ENCODE measurements at places on chromosomes 7 and 10.

- no peak for DNase-seq
These were observed 1093.1 kb upstream of the LRRN3 start for GRCh38 chr7:109997837-109998236.

- DNase-seq = no peak
These were observed 4.3 kb downstream of the HOXA10 start for GRCh38 chr7:27169658-27170425.

DNA sequence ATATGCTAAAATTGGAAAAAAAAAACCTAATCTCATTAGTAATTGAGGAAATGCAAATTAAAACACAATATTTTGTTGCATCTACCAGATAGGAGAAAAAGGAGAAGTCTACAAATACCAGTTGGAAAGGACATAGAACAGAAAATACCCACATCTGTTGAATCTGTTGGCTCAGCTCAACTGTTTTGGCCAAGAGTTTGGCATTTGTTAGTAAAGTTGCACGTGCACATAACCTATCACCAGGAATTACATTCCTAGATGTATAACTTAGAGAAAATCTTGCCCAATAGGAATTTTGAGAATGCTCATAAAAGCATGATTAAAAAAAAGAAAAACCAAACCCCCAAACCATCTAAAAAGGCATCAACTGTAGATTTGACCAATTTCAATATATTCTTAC is 282.1 kb upstream of the BMPER start:
- DNase-seq = no peak

- DNase-seq = peak; percentile 85
These were observed 22.3 kb downstream of the IMPDH1 start for GRCh38 chr7:128387216-128388144.

DNA sequence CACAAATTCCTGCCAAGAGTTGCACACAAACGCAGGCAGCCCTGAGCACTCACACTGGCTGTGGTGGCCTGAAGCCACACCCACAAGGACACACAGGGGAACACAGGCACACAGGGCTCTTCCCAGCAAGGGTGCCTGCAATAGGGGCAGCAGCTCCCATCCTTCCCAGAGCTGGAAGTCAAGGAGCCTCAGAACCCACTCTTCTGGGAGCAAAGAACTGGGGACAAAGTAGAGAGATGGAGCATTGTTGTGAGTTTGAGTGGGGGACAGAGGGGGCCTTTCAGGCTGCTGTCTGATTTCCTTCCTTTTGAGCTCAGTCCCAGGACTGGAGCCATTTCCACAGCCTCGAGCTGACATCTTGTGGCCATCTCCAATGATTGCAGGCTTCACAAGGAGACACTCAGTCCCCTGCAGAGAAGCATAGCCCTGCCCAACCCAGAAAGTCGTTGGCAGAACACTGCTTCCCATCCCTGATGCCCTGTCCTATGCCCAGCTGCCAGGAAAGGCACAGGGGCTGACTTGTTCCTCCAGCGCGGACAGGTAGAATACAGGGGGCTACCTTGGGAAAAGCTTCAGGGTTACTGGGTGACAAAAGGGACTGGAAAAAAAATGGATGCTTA is 34.4 kb upstream of the SLF2 start:
- peak; percentile 90 for DNase-seq

DNA sequence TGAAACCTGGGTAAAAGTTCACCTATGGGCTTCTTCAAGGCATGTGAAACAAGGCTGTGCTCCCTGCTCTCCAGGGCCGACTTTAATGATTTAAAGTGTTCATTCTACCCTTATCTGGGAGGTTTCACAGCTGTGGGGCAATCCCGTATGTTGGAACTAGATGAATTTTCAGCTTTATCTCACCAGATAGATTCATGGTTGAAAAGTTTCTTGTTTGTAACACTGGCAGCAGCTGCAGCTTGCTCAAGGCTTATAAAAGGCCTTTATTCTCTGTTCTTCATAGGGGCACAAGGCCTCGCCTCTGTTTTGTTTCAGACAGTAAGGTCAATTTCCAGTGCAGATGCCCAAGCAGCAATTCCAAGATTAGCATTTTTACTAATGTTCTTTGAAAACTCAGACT is 70.4 kb upstream of the DNAJB12 start:
- DNase-seq = no peak

GRCh38 chr10:17031637-17032635 is 97.7 kb downstream of the CUBN start:
- no peak for DNase-seq

DNA sequence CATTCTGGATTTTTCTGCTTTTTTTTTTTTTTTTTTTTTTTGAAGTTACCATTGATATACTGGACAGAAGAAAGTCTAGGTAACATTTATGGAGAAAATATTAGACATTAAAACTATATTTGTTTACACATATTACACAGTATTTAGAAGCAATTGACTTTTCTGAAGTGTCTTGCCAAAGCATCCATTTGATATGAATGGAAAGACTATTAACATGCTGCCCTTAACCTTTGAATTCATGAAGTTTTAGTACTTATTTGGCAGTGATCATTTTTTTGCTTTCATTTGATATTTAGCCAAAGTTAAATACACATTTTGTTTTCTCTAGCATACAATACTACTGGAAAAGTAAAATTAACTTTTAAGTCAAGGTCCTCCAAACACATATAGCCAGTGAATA is 210.0 kb downstream of the SEMA3A start:
- DNase-seq = no peak

DNA sequence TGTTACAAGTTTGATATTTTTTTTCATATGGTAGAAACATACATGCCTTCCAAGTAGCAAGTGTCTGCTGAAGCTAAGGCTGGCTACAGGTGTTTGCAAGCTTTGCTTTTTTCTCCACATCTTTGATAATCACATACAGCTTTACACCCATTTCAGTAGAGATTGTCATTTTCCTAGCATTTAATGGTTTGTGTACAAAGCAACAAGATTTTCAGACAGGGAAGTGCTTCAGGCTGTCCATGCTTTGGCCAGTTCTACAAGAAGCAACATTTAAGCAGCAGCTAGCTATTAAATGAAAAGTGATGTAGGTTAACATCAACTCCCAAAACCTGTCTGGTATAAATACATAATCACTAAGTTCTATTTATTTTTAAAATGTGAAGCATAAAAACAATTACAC is 2.3 kb downstream of the HDAC9 start:
- DNase-seq = no peak

DNA sequence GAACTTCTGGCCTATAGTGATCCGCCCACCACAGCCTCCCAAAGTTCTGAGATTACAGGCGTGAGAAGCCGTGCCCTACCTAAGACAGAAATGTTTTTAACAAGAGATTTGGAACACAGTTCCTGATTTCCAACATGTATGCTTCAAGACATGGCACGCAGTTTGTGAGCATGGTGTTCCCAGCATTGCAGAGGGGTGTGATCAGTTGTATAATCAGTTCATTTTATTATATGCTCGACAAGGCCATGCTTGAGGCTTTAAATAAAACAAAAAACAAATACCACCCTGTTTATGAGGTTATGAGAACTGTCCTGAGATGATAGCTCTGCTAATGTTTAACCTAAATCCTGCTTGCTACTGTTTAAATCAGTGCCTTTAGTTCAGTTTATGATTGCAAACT is 60.2 kb downstream of the TASOR2 start:
- no peak for DNase-seq

DNA sequence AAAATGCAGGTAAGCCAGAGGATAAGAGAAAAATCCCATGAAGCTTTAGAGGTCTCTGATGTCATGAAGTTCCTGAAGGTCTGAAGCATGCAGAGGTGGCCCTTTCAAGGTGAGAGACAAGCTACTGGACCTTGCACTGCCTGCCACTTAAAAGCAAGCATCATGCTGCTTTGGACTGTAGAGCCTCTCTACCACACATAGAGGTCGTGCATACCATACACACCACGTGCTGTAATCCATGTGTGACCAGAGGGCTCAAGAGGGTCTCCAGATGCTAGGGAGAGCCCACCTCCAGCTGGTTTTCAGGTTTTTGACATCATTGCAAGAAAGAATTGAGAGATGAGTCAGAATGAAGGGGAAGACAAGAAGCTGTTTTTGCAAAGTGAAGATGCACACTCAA is 436.4 kb downstream of the TCERG1L start:
- no peak for DNase-seq

- DNase-seq = peak; percentile 65
These were observed 154.7 kb downstream of the RNLS start for GRCh38 chr10:88428442-88428841.

GRCh38 chr10:97686301-97686961 is 610 bp downstream of the AVPI1 start:
- DNase-seq = no peak

DNA sequence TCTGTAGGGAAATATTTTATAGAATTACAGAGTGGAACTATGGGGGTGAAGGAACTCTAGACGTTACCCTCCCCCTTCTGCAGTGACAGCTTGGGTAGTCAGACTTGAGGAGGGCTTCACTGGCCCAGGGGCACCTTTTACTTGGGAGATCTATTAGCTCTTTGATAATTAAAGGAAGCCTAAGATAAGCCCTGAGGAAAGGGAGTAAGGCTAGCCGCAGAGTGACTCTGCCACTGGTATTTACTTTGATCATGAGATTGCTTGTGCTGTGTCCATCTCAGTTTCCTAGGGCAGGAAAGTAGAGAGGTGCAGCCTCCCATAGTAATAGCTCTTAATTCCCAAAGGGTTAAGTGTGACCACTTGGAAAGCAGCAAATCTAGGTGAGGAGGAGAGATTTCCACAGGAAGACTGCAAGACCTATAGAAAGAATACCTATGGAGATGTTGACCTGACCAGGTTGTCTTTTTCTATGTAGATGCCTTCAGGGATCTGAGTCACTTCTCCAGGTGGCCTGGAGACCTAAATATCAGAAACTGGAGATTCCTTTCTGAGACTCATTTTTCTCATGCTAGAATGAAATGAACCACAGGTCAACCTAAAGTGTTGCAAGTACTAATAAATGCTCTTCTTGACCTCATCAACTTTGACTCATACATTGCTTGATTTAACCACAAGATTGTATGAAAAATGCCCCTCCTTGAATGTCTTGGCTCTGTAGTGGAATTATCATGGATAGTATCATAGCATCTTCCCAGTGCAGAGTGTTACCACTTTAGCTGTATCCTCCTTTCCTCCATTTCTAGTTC is 447.3 kb upstream of the GHITM start:
- no peak for DNase-seq

DNA sequence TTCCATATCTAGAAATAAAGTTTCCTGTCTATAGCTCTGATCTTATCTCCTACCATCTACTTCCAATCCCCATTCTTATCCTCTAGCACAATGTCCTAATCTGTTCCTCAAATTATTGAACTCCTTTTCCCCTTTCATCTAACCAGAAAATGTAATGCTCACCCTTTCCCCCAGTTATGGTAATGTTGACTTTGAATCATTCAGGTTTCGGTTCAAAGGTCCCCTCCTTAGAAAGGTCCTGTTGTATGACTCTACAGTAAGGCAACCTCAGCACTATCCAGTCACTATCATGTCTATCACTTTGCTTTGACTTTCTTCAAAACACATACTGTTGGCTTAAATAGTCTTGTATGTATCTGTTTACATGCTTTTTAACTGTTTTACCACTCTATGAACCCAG is 264.2 kb upstream of the PCDH15 start:
- DNase-seq = no peak

GRCh38 chr10:129332476-129332875 is 134.6 kb upstream of the MGMT start:
- DNase-seq = no peak

GRCh38 chr10:116185199-116185867 is 87.7 kb downstream of the GFRA1 start:
- DNase-seq = no peak

- no peak for DNase-seq
These were observed 15.6 kb downstream of the UBTD1 start for GRCh38 chr10:97514344-97514743.

GRCh38 chr10:21055339-21056135 is 158.4 kb upstream of the NEBL start:
- DNase-seq = no peak

- no peak for DNase-seq
These were observed 3.4 kb upstream of the SPAG6 start for GRCh38 chr10:22341926-22342196.

- DNase-seq = peak; percentile 77
These were observed 380.3 kb upstream of the SEMA3C start for GRCh38 chr7:81298951-81299666.

DNA sequence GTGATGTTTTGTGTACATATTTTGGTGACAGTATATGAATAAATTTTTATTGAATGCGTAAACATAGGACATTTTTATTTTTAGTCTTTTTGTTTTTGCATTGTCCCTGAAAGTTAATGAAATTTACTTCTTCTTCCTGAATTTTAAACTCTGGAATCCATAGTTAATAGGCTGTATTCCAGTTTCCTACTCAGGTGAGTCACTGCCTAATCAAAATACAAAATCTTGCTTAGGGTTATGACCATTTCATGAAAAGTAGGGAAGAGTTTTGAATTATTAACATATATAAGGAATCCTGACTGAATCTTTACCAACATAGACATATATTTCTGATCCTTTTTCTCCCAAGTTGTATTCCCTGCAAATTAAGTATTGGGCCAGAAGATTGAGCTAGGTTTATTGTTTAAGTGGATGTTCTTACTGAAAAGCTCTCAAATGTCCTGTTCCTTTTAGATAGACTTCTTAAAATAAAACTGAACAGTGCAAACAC is 2.6 kb downstream of the CREM start:
- no peak for DNase-seq

GRCh38 chr7:116724560-116725231 is 52.7 kb downstream of the MET start:
- DNase-seq = no peak

DNA sequence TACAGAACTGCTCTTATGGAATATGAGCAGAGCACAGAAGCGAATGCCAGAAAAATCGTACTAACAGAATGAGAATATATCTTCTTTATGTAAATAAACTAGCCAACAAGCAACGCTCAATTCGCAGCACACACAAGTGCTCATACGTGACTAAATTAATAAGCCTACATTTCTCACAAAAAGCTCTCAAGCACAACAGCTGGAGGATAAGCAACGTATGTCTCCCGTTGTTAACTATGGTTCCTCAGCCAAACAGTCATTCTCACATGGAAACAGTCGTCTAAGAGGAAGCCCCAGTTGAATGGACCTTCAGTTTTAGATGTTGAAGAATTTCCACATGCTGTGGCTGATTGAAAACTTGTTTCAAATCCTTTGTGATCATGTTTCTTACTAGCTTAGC is 110.4 kb downstream of the PKD1L1 start:
- no peak for DNase-seq

GRCh38 chr7:90229682-90230081 is 15.3 kb upstream of the CFAP69 start:
- no peak for DNase-seq

DNA sequence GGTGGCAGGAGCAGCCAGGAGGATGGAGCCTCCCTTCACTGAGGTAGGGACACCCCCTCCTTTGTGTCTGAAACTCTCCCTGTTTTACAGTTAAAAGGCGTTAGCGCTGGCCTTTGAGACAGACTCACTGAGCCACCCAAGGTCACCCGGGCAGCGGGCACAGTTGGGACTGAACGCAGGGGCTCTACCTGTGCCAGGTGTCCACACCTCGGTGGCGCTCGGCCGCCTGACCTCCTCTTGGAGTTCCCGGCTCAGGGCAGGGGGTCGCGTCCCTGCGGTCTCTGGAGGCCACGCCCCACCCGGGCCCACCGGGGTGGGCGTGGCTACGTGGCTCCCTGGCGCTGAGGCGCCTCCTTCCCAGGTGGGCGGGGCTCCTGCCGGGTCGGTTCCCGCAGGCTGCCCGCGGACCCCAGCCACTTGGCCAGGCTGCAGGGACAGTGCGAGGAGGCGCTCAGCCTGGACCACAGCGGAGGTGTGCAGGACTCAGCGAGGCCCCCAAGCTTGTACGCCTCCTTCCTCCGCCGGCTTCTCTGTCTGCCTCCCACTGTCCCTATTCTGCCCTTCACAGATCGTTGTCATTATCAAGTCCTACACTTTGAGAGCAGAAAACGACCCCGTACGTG is 39.9 kb upstream of the LEP start:
- DNase-seq = no peak

GRCh38 chr7:8176370-8177081 is 85.4 kb downstream of the ICA1 start:
- no peak for DNase-seq

Measured in RWPE1 (cell line).